NCI-H82 (cell line): ENCODE measurements at places on chromosomes 5 and 9.

- no peak for DNase-seq
Observed at GRCh38 chr5:168172760-168173223, 118.7 kb upstream of the WWC1 start.

DNA sequence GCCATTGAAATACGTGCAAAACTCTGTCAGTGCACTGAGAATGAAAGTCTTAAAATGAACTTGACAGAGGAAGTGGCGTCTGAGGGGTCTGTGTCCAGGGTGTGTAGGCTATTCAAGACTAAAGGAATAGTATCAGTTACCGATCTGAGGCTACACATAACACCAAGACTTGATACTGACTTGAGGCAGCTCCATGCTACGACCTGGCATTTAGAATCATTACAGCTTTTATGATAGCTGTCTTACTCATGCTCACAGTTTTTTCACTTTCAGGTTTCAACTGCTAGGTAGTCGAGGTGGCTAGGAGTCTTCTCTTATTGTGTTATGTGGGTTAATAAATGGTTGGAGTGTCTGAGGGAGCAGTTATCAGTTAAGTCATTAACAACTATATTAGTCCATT is 92.8 kb upstream of the SLCO6A1 start:
- no peak for DNase-seq

- DNase-seq = no peak
Observed at GRCh38 chr5:54872810-54873209, 112.6 kb downstream of the ESM1 start.

- peak; percentile 66 for DNase-seq
Observed at GRCh38 chr5:1167728-1168709, 33.4 kb upstream of the SLC6A19 start.

GRCh38 chr5:172901012-172901780 is 58.0 kb upstream of the RPL26L1 start:
- no peak for DNase-seq

GRCh38 chr5:107558823-107559375 is 111.8 kb downstream of the EFNA5 start:
- peak; percentile 72 for DNase-seq

DNA sequence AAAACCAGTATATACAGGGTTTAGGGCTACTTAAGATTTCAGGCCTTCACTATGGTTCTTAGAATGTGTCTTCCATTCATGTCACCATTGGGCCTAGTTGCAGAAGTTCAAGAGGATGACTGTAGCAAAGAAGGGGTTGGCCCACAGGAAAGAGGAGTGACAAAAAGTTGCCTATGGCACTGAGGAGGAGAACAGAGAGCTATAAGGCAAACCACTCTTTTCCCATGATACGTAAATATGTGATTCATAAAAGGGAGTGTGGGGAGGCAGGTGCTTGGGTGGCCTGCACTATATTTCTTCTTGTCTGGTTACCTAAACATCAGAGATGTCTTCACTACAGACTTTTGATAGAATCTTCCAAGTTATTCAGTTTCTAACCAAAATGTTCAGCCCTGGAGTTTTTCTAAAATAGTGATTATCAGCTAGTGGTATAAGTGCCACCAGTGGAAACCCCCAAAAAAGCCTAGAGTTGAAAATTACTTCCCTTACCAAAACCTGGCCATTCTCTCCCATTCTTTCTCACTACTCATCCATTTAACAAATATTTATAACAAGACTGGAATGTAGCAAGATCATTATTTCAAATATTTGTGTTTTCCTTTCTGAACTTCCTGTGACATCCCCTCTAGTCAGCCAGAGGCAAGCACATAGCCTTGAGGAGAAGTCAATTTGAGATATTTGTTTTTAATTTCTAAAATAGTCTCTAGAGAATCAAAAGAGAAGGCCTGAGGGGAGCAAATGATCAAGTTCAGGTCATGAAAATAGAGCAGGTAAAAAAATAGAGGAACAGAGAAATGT is 367.4 kb downstream of the EFNA5 start:
- no peak for DNase-seq

DNA sequence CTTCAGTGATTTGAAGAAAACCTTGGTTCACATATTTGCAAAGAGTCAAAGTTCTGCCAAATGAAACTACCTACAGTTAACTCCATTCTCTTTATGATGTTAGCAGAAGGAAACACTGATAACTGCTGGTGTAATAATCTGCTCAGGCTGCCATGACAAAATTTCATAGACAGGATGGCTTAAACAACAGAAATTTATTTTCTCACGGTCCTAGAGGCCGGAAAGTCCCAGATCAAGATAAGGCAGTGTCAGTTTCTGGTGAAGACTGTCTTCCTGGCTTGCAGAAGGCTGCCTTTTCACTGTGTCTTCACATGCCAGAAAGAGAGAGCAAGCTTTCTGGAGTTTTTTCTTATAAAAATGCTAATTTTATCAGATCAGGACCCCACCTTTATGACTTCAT is 102.4 kb upstream of the PARP8 start:
- DNase-seq = no peak

DNA sequence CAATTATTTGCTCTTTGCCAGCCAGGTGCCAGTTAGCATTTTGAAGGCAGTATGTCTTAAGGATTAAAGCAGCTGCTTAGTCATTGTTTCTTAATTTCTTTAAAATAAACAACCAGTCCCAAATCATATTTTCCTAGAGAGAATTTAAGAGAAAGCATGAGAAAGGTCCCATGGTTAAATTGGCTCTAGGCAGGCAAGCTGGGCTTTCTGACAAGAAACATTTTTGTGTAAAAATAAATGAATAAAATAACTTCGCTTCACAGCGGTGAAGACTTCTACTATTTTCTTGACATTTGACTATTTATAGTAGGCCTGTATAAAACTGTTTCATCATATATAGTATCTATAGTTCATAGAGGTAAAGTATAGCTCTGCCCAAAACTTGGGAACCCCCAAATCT is 617.7 kb upstream of the C9orf72 start:
- DNase-seq = no peak

GRCh38 chr5:39264528-39264927 is 45.2 kb upstream of the FYB1 start:
- no peak for DNase-seq

DNA sequence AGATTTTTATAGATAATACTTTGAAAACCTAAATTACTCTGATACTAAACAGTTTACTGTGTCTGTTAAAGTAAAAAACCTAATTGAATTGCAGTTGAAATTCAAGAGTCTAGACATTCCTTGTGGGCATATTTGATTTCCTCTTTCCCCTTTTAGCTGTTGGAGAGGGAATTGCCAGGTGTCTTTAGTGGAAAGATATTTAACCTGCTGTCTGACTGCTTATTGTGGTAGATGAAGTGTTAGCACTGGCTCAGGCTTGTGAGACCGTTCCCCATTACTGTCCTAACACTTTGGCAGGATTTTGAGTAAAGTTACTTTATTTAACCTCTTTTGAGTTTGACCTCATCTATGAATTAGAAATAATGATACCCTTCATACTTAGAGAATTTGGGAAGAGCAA is 16.4 kb downstream of the MAP3K1 start:
- DNase-seq = no peak

DNA sequence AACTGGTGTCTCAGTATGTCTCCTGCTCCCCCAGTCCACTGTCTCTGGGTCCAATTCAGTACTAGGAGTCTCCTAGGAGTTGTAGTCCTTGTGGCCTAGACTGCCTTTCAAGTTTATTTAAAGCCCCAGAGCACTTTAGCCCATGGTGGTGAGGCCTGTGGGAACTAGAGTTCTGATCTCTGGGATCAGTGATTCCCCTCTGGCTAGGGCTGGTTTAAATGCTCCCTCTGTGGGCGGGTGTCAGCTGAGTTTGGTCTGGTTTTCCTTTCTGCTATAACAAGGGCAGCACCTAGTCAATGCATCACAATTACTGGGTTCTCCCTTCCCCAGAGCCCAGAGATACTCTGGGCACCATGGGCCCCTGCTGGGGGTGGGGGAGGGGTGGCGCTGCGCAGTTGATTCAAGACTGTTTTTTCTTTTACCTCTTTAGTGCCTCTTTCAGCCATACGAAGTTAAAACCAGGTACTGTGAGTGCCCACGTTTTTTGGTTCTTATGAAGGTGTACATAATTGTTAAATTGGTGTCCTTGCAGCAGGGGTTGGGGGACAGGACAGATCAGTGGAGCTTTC is 9.3 kb upstream of the SLC36A3 start:
- DNase-seq = no peak
